ENCODE measurements at places on chromosomes 12 and 14.
A peak's percentile ranks its signal among the peaks of the same experiment; 100 is the strongest.

DNA sequence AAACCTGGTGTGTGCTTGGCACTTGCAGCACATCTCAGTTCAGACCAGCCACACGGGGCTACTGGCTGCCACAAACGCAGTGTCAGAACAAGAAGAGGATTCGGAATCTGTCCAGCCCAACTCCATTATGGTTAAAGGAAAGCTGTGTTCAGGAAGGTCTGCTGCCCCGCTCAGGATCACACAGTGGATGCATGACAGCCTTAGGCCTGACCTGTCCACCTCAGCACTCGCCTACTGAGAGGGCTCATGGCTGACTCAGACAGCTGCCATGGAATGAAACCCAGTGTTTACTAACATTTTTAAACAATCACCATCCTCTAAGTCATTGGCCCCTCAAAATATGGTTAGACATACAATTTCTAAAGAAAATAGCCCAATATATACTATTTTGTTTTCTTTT, 5.6 kb upstream of the NIN start:
- DNase-seq, result no peak

DNA sequence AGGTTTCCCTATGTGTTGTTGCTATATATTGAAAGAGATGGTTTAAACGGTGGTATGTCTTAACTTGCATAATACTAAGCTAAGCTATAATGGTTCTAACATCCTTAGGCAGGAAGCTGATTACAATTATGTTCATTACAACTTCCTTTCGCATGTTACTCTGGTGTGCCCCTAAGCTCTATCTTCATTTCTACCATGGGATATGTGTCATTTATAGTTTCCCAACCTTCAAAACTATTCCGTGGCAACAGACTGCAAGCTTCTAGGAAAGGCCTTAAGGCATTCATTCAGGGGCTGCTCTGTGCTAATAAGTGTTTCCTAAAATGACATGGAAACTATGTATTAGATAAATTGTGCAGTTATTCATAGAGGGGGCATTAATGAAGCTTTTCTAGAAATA, 294.6 kb downstream of the GXYLT1 start:
- no peak for DNase-seq

DNA sequence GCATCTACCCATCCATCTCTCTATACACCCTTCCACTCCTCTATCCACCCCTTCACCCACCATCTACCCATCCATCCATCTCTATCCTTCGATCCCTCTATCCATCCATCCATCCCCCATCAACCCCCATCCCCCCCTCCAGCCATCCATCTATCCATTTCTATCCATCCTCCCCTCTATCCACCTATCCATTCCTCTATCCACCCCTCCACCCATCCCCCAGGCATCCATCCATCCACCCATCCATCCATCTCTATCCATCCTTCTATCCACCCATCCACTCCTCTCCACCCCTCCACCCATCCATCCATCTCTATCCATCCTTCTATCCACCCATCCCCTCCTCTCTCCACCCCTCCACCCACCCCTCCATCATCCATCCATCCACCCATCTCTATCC, 17.5 kb upstream of the GPR132 start:
- no peak for DNase-seq

- no peak for DNase-seq
Measured at GRCh38 chr12:111842556-111843396, 748 bp downstream of the MAPKAPK5 start.

GRCh38 chr12:104846056-104846767, 111.9 kb downstream of the SLC41A2 start:
- DNase-seq, result no peak

DNA sequence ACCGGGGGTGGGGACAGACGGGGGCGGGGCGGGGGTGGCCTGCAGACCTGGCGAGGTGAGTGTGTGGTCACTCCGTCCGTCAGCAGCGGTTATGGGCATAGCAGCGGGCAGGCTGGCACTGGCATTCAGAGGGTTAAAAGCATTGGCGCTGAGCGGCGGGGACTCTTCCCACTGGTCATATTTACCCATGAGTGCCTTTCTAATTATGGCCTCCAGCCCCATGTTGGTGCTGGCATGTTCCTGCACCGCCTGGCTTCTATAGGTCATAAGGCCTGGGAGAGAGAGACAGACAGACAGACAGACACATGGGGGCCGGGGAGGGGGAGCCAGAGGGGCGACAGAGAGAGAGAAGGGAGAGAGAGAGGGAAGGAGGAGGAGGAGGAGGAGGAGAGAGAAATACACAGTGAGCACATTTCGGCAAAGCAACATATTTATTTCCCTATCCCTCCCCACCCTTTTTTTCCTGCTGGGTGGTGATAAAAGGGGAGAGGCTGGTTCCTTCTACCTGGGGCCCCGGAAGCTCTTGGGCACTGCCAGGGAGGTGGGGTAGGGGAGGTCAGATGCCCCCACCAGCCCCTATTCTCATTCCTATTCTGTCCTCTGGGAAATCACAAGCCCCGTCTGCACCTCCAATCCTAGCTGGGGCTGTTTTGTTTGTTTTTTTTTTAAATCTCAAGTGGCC, 32.6 kb downstream of the RFLNA start:
- DNase-seq, result no peak

DNA sequence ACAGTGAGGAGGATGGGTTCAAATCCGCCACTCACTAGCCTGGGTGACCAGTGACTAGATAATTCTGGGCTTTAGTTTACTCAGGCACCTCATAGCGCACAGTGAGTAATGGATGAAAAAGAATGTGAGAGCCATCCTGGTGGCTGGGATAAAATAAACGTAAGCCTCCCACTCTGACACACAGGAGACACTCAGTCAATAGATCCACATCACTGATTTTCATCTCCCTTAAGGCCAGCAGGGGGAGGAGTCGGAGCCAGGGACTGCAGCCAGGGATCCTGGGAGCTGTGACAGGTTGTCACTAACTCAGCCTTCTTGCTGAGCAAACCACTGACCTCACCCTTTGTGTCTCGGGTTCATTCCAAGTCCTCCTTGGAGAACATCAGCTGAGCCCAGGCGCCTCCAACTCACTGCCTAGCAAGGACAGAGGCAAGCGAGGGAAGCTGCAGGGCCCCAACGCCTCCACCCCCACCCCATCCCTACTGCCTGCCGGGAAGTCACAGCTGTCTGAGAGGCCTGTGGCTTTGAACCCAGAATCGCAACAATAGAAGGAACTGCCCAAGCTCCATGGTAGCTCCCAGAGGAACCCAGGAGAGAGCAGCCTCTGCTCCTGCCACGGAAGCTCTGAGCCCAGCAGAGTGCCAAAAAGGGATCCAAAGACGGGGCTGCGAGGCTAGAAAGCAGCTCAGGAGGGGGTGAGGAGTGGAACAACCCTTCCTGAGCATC, 30.7 kb downstream of the PXN start:
- DNase-seq, result no peak

DNA sequence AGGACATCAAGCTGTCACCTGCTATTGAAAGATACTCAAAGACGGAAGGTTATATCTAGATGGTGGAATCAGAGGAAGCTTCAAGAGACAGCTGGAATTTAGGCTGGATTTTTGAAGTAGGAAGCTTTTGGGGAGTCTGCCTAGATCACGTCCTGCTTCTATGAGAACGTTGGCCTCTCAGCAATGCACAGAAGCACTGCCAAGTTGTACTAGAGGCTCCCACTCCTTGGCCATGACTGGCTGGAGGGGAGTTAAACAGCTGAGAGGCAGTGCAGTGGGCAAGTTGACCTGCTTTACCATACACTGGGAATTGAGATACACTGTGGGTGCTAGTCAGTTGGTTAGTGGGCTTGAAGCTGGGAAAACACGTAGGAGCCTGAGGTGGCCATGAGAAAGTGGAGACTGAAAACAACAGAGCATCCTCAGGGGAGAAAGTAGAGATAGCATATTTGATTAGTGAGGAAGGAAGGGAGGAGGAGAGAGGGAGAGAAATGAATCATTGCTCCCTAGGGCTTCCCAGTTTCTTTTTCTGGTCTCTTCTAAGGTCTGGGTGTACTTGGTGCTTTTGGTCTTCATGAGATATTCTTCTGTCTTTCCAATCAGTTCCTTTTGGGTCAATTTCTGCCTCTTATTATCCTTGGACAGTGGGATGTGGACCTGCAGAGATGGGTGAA, 110.8 kb downstream of the EMP1 start:
- no peak for DNase-seq

DNA sequence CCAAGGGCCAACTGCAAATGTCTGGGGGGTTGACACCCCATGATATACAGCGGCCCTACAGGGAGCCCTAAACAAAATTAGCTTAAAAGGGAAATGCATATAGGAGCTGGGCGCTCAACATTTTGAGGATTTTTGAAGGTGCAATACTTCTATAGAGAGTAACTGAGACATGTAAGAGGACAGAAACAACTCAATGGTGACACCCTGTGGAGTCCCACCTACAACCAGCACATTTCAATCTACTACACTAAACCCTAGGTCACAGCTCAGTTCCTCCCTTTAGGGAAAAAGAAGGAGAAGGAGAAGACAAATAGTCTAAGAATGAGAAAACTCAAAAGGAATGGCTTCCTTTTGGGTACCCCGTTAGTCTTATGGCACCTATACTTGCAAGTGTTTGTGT, 1010.5 kb upstream of the NOVA1 start:
- no peak for DNase-seq

GRCh38 chr14:23043754-23044153, 1.7 kb downstream of the PSMB11 start:
- DNase-seq, result no peak

GRCh38 chr14:86787717-86788116, 1205.3 kb downstream of the GALC start:
- no peak for DNase-seq

- no peak for DNase-seq
Measured at GRCh38 chr12:108234158-108234557, 105.0 kb downstream of the CMKLR1 start.

DNA sequence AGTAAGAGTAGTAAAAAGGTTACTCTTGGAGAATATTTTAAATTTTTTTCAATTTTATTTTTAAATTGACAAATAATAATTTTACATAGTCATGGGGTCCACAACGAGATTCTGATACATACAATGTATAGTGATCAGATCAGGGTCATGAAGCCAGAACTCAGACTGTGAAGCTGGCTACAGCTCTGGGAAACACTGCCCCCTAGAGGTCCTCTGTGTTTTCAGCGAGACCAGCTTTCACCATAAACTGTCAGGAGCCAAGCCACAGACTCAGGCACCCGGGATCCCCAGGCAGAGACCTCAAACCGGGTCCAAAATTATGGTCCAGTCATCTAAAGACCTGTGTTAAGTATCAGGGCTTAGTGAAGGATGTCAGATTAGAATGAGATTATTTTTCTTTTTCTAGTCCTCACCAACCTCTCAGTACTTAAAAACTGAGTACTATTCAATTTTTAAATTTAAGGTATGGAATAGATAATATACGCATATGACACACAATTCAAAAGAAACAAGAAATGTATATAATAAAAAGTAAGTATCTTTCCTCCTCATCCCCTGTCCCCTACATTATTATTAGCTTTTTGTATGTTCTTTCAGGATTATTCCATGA, 397.1 kb downstream of the MDGA2 start:
- DNase-seq, result peak; percentile 16

- peak; percentile 1 for DNase-seq
Measured at GRCh38 chr14:95196268-95196667, 38.9 kb upstream of the DICER1 start.

DNA sequence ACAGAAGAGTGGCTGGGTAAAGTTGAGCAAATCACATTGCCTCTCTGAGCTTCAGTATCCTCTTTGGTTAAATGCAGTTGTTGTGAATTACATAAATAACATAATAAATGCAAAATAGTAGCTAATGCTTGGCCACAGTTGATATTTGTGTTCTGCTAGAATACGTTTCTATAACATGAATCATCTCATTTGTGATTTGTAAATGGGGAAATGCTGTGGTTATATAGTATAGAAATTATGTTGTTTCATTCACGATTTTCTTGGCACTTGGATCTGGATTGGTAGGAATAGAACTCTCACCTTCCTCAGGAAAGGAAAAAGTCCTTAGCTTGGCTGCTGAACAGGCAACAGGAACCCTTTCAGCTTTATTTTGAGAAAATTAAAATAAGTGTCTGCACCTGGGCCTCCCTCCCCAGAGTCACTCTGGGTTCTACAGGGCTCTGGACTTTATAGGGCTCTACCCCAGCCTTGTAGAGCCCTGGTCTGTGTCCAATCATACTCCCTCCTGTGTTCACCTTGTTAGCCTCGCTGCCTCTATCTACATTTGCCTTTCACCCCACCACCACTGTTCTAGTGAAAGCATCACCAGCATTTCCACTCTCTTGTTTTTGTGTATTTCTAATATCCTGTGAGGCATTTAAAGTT, 107.7 kb upstream of the BCAT1 start:
- DNase-seq, result no peak

DNA sequence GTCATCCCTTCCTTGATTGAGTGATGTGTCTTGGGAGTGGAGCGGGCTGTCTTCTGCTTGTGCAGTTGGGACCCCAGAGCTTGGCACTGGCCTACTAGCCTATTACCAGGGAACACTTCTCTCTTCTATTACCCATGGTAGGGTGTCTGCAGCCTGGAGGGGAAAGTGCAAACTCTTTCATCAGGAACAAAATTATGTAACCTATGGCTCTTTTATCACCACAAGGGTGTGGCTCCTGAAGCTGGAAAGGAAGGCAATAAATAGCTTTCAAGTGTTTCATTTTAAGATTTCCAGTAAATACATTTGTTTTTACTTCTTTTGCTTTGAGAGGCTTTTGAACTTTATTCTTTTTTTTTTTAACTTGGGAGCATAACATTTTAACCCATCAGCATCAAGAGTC, 349.7 kb upstream of the FAR2 start:
- no peak for DNase-seq

DNA sequence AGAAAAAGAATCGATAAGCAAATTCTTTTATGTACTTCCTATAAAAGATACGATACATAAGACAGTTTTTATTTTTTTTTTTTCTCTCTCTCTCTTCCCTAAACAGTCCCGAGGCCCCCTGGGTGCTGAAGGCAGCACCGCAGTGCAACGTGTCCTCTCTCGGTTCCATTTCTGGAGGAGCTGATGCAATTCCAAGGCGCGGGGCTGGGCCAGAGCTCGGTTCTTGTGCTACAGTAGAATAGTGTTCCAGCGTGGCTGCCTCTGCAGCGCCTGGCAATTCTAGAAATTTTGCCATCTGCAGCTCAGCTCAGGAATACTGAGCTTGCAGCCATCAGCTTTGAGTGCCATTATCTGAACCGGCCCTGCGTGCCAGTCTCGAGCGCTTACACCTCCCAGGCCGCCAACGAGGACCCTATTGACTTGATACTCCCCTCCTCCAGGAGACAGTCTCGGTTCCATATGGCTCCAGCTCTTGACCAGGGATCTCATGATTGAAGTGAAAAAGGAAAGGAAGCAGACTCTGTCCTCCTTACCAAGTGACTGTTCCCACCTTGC, 630 bp downstream of the ALDH1L2 start:
- DNase-seq, result no peak

GRCh38 chr12:18400186-18400585, 138.9 kb downstream of the PIK3C2G start:
- DNase-seq, result no peak

- no peak for DNase-seq
Measured at GRCh38 chr12:93895089-93895445, 217.9 kb downstream of the CRADD start.

GRCh38 chr12:115511986-115512711, 765.3 kb downstream of the MED13L start:
- DNase-seq, result no peak

GRCh38 chr12:79521576-79521975, 169.2 kb downstream of the PAWR start:
- DNase-seq, result no peak

GRCh38 chr12:66763467-66763866, 84.6 kb upstream of the GRIP1 start:
- no peak for DNase-seq

- no peak for DNase-seq
Measured at GRCh38 chr12:99611599-99611998, 36.0 kb upstream of the GARIN6 start.
